ENCODE measurements at places on chromosomes 11 and 22.

- DNase-seq: no peak
Observed at GRCh38 chr11:100756559-100756958, 69.5 kb downstream of the ARHGAP42 start.

DNA sequence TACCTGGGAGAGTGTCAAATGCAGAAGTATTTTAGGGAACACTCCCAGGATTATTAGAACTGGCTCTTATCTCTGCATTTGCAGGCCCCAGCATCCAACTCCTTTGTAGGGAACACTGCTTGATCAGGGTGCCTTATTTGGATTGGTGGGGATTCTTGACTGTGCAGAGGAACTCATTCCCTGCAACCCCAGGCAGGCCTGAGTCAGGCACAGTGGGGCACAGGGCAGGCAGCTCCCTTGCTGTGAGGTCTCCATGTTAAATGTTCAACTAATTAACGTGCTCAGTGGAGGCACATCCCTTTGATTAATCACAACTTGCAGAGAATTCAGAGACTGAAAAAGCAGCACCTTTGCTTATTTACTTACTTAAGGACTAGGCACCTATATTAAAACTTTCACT, 102.3 kb upstream of the TENM4 start:
- no peak for DNase-seq

GRCh38 chr11:91776655-91777054, 448.0 kb upstream of the FAT3 start:
- no peak for DNase-seq

DNA sequence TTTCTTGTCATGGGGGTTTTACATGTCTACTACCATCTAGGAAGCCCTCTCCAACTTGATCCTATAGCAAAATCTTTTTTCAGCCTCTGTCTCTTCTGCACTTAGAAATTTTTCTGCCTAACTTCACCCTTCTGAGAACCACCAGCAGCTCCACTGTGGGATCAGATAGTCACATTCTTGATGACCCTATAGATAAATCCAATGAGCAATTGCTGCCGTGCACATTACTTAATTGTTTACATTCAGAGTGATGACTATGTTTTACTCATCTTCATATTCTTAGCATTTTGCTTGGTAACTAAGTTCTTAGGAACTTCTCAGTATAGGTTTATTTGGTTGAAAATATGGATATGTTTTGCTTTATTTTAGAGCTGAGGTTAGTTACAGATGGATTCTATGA, 12.4 kb upstream of the ETS1 start:
- DNase-seq: no peak

GRCh38 chr22:26592421-26592891, 2.5 kb upstream of the TPST2 start:
- no peak for DNase-seq

- DNase-seq: no peak
Observed at GRCh38 chr11:123314972-123315371, 115.1 kb upstream of the GRAMD1B start.

DNA sequence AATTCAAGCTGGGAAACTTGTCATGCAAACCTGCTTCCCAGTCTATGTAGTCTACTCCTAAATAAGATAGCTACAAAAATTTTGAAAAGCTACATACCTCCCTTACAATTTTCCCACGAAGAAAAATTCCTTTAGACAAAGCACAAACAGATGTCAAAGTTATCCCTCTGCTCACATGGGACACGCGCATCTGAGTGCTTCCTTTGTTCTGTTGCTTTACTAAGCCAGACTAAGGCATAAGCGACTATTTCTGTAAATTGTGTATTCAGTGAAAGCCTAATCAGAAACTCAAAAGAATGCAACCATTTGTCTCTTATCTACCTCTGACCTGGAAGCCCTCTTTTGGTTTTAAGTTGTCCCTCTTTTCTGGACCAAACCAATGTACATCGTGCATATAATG, 583.7 kb upstream of the B3GAT1 start:
- no peak for DNase-seq

DNA sequence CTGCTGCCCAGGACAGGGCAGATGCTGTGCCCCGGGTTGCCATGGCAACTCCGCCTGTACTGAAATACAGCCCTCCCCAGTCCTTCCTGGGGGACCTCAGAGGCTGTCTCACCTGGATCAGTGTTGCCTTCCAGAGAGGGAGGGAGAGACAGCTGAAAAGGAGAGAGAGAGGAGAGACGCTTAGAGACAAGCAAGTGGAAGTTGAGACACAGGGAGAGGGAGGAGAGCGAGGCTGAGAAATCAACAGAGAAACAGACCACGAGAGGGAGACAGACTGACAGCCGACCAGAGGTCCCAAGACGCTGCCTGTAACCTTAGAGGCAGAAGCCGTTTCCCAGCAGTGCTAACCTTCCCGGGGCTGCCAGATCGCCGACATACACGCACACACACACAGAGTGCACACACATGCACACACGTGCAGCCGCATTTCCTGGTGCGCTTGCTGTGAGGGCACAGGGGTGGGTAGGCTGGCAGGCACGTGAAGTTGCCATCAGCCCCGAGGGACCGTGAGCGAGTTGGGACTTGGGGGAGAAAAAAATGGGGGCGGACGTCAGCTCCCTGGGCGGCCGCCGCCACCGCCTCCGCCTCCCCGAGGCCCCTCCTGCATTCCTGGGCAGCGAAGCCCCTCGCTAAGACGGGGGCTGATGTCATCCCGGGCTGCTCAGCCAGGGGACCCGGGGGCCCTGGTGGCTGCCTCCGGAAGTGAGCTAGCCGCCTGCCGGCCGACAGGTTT, 88.6 kb upstream of the CRYBB3 start:
- DNase-seq: peak; percentile 33

DNA sequence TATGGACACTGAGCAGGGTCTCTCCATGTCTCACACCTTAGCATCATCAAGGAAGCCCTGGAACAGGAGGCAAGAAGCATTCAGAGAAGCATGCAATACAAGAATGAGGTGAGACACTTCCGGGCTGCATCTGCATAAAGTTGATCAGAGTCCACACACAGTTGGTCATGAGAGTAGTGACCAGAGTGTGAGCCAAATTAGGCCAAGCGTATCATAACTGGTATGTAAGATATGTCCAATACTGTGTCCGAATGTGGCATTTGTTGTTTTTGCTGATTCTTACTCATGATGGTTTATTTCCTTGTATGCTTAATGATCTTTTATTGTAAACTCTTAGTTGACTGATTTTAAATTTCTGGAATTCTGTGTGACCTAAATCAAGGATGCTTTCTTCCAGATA, 315.7 kb downstream of the INSC start:
- no peak for DNase-seq

- no peak for DNase-seq
Observed at GRCh38 chr11:130638624-130639023, 190.2 kb downstream of the ADAMTS15 start.

DNA sequence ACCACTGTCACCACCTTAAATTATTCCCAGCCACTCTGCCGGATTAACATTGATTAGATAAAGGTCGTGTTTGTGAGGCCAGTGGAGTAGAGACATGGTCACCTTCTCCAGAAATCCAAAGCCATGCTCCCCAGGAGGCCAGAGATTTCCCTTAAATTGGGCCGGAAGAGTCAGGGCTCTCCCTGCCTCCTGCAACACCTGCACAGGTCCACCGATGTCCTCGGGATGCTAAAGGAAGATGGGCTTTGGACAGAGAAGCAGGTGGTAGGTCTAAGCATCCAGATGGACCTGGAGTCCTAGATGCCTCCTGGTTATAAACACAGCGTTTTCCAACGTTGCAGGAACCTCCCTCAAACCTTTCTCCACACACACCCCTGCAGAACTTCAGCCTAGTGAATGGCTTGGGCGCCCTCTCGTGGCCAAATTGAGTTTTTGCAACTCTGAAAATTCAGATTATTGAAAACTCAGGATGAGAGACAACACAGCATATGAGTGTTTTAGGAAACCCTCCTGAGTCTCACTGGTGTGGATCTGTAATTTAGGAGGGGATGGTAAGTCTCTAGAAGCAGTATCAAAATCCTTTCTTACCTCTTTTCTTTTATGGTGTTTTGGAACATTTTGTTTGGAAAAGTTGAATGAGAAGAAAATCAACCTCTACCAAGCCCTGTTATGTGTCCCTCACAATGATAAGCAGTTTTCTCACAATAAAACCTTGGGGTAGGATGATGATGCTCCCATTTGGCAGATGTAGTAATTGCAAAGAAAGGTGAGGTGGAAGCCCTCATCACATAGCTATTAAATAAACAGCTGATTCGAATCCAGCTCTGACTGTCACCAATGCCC, 109.6 kb downstream of the RRAS2 start:
- peak; percentile 20 for DNase-seq

- no peak for DNase-seq
Observed at GRCh38 chr11:35761899-35762298, 99.3 kb downstream of the TRIM44 start.

DNA sequence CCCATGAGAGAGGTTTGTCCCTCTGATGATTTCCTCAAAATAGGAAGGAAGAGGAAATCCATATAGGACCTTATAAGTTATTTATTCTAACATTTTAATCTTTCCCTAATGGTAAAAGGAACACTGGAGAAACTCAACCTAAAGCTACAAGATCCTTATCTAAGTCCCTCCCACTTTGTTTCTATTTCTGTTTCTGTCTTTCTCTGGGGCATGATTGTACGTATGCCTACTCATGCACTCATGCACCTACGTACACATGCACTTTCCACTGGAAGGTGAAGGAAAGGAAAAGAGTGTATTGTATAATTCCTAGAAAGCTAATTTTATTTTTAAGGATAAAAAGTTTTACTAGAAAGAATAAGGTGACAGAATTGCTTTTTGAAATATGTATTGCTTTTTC, 125.0 kb downstream of the RAB38 start:
- DNase-seq: no peak

GRCh38 chr22:42176255-42176915, 45.8 kb upstream of the CYP2D6 start:
- no peak for DNase-seq

DNA sequence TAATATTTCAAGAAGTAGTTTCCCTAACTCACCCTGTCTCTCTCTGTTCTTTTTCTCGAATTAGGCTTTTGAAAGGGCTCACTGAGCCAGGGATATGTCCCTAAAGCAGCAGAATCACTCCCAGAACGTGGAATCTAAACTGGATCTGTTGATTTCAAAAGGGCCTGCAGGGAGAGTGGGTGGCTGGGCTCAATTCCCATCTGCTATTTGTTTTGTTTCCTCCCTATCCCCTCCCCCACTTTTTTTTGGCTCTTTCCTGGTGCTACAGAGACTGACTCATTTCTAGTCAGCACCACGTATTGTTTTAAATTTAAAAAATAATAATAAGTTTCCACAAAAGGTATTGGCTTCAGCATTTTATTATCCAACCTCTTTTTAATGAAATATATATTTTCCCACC, 961.5 kb downstream of the FAM181B start:
- no peak for DNase-seq

- DNase-seq: no peak
Observed at GRCh38 chr11:119584193-119585042, 144.6 kb downstream of the NECTIN1 start.

- DNase-seq: peak; percentile 44
Observed at GRCh38 chr11:106091480-106092123, 14.1 kb downstream of the AASDHPPT start.

GRCh38 chr11:111370902-111371578, 8.0 kb downstream of the POU2AF1 start:
- no peak for DNase-seq

DNA sequence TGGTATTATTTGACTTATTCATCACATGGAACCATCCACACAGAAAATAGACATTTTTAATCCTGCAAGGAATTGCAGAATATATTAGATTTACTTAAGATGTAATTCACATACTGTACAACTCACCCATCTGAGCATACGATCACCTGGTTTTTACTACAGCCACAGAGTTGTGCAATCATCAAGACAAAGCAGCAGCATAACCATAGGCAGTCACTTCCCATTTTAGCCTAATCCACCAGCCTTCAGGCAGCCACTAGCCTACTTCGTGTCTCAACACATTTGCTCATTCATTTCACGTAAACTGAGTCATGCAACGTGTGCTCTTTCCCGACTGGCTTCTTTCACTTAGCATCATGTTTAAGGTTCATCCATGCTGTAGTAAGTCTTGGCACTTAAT, 23.0 kb downstream of the PIWIL3 start:
- DNase-seq: no peak

- DNase-seq: peak; percentile 23
Observed at GRCh38 chr22:45504373-45505341, 2.0 kb downstream of the FBLN1 start.

DNA sequence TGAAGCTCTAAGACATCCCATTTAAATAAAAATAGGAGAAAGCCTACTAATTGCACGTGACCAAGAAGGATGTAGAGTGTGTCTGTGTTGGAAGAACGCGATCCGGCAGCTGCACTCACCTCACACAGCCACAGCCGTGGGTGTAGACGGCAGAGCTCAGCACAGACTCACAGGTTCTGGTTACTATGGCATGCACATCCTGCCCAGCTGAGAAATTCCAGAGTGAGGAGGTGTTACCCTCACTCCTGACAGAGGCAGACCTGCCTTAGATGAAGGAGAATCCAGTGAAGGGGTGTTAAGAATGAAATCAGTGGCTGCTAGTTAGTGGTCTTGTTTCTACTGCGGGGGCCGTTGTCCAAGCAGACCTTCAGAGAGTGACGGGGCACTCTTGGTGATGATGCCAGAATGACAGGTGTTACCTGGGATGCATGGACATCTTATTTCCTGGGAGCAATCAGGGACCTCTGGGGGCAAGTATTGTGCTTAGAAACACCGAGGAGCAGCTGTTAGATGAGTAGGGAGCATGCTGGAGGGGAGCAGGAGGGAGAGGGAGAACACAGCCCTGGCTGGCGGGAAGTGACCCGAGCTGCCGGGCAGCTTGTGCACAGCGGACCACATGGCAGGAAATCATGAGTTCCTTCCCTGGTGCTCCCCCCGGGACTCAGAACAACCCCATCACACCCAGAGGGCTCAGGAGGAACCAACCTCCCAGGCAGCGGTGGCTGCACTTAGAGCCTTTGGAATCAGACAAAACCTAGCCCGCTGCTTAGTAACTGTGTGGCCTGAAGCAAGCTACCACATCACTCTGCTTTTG, 12.3 kb downstream of the KCNJ5 start:
- no peak for DNase-seq

GRCh38 chr22:42970029-42970428, 44.9 kb downstream of the PACSIN2 start:
- no peak for DNase-seq

DNA sequence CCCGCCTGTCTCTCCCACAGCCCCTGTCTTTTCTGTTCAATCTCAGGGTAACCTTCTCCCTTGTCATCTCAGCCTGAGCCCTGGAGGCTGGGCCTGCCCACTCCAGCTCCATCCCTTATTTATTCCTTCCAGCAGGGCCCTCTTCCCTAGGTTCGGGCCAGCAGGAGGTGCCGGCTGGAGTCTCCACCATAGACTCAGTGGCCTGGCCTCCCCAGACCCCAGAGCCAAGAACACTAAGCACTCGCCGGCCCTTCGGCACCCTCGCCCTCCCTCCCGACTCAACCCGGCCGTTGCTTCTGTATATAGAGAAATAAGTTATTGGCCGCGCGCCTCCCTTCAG, 1.4 kb upstream of the RAB1B start:
- DNase-seq: no peak

GRCh38 chr11:13462311-13462900, 616 bp downstream of the BTBD10 start:
- no peak for DNase-seq
